ENCODE measurements at places on chromosomes 3 and 15.

DNA sequence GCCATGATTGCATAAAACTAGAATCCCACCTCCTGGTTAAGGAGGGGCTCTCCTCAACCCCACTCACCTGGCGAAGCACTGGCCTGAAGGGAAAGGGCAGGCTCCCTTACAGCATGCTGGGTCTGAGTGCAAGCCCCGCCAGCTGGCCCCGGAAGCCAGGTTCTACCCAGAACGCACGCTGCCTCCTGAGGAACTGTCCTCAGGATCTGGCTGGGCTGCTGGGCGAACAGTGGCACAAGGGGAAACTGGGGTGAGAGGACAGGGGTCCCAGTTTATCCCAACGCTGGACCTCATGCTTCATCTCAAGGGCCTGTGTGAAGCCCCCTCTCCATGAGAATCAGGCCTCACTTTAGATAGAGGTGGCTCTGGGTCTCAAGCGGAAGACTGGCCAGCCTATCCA, 47.5 kb downstream of the NUP210 start:
- no peak for DNase-seq

GRCh38 chr15:72382146-72382545, 6.3 kb upstream of the HEXA start:
- no peak for DNase-seq

DNA sequence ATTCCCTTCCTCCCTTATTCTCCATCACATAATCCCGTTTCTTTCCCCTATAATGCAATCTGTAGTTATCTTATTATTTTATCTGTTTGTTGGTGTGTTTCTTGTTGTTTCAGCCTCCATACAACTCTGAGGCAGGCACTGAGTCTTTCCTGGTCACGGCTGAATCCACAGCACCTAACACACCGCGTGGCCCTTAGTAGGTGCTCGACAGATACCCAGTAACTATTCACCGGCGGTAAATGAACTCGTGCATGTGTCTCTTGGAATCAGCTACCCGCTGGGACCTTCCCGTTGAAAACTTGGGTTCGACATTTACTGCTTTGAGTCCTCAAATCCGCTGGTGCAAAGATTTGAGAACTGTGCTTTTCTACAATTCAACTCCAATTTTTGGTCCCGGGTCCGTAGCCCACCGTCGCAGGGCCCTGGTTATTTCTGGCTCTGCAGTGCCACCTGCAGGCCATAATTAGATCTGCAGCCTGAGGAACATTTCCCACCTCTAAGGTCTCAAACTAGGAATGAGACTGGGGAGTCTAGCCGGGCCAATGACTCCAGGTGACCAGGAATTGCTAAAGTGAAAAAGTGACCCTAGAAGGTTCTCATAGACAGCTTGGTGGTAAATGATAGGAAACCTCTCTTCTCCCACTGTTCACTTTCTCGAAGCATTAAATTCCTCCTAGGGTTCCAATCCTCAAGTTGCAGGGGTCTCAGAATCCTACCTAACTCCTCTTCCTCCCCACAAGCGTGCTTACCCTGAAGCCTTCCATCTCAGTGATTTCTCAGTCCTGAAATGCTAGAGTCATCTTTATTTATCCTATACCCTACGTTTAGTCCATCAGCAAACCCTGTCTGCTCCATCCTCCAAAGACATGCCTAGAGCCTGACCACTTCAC, 40.0 kb upstream of the TRH start:
- no peak for DNase-seq

- DNase-seq: no peak
Measured at GRCh38 chr15:62912808-62913207, 129.7 kb upstream of the TPM1 start.

- DNase-seq: no peak
Measured at GRCh38 chr15:80531796-80532195, 127.6 kb downstream of the ARNT2 start.

- DNase-seq: no peak
Measured at GRCh38 chr3:4738737-4739274, 240.4 kb upstream of the BHLHE40 start.

DNA sequence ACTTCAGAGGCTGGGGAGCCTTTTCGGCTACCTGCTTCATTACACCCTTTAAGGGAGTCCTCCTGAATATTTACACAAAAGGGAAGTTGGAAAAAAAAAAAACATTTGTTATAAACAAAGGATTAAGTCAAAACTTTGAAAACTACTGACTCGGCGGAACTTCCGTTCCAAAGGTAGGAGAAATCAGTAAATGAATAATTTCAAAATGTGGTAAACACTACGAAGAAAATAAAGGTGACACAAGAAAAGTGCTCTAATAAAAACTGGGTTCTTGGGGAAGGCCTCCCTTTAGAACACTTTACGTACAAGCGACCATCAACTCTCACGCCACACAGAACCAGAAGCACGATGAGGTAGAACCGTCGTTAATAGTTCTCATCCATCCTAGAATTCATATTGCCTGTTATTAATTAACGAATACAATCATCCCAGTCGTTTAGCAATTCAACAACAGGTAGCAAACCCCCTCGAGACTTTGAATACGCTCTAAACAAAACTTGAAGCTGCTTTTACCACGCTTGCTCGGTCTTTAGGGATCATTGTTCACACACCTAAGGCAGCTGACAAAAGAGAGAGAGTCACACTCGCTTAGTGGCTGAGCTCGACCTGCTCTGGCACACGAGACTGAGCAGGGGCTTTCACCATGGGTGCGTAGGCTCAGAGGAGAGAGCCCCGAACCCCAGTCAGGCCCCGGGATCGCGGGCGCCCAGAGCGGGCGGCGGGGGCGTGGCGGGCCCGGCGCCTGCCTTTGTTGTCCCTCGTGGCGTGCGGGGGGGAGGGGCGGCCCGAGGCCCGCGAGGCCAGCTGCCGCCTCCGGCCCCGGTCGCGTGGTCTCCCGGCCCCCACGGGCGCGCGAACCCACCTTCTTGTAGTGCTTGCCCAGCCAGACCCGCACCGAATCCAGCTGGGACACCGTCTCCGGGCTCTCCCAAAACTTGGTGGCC, 680 bp downstream of the SMARCC1 start:
- DNase-seq: peak; percentile 83

DNA sequence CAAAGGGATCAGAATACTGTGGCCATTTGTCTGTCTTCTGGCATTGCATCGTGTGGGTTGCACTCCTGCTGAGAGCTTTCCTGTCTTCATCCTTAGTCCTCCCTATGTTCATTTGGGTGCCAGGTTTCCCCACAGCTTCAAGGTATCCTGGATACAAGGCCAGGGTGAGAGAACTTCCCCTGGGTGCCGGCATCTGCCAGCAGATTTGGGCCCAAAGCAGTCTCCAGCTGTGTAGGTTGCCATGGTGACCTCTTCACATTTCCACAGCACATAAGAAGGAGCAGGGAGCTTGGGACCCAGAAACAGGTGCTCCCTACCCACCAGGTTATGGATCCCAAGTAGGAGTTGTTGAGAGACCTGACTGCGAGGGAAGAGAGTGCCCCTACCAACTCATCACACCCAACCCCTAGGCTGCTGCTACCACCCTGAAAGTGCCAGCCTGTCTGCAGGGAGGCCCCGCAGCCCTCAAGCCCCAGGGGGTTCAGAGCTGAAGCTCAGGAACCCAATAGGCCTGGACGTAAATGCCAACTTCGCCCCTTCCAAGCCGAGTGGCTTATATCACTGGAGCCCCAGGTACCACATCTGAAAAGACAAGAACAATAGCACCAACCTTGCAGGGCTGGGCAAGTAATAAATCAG, 19.9 kb downstream of the TTC21A start:
- no peak for DNase-seq

DNA sequence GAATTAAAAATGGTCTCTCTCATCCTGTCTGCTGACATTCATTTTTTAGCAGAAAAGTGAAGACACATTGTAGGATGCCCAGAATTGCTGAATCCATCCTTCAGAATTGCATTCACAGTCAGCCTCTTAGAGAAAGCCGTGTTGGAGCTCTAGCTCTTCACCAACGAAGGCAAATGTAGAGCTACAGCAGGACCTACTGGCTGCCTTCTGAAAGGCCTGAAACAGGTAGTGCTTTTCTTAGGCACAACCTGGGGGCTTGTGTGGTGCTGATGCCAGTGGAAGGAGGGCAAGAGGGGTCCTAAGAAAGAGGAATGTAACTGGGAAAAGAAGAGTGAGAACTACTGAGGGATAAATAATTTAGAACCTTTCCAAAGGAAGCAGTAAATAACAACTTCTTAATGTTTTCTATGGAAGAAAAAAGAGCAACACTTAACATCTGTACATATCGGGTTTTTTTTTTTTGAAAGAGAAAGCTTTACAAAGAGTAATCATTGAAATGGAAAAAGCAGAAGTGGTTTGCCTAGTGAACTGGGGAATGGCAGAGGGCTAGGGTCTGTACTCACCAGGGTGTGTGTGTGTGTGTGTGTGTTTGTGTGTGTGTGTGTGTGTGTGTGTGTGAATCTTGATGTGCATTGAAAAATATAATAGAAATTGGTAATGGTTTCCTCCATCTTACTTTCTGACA, 297.8 kb downstream of the SATB1 start:
- no peak for DNase-seq

DNA sequence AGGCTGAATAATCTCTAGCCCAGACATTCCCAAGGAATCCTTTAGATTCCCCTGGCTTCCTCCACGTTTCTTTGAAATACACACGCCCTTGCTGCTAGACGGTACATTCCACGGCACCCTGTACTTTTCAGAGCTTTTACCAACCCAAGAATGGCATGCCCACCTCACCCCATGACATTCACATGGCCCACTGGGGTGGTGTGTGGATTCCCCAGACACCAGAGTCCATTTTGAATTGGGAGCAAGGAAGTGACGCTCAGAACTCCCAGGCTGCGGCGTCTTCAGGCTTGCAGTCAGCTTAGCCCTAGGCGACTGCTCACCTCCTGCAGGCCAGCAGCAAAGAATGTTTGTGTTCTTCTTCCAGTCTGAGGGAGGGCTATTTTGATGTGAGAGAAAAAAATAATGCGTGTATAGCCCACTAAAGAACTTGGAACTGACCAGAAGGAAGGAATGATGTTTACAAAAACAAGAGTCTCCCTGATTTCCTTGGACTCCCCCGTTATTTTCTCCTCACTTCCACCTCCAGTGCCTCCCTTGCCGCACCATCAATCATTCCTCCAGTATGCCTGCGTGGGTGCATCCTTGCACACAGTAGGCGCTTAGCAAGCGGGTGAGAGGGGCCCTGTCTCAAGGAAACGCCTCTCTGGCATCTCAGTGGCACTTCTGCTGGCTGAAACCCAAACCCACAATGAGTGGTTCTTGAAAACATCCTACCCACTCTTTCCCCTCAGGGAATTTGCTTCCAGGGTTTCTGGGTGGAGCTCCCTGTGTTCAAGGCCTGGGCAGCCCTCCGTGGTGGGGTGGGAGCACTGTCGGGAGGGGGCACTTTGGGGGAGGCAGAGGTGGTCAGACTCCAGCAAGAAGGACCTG, 59.9 kb downstream of the SMAD6 start:
- DNase-seq: no peak

GRCh38 chr3:59310736-59311135, 260.9 kb upstream of the CFAP20DC start:
- no peak for DNase-seq

GRCh38 chr3:157713101-157713500, 209.9 kb upstream of the VEPH1 start:
- DNase-seq: no peak

- no peak for DNase-seq
Measured at GRCh38 chr3:164533275-164533674, 545.0 kb downstream of the SI start.

DNA sequence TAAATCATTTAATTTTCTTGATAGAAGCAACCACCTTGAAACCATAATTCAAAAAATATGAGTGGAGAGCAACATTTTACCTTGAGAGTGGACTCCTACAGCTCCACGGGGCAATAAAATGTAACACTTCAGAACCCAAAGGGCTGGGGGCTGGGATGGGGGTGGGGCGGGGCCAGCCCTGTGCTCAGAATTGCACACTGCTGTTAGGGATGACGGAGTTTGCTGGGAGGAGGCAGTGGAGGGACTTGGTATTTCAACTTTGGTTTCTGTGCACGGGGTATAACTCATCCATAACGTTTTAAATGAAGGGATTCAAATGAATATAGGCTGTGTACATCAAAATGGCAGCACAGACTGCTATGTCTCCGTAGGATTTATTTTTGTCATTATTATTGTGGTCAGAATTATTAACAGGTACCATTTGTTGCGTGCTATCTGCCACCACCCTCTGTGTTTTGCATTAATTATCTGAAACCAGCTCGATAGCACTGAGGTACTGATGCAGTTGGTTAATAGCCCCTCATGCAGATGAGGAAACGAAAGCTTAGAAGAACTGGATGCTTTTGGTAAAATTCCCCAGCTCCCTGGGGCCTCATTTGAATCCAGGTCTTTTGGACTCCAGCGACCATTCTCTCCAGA, 29.4 kb upstream of the WNT5A start:
- no peak for DNase-seq

GRCh38 chr3:131396170-131396569, 14.6 kb downstream of the NUDT16 start:
- DNase-seq: no peak

- DNase-seq: no peak
Measured at GRCh38 chr3:177561365-177561764, 364.1 kb upstream of the TBL1XR1 start.

GRCh38 chr3:32186097-32186496, 52.4 kb upstream of the CMTM8 start:
- DNase-seq: no peak

DNA sequence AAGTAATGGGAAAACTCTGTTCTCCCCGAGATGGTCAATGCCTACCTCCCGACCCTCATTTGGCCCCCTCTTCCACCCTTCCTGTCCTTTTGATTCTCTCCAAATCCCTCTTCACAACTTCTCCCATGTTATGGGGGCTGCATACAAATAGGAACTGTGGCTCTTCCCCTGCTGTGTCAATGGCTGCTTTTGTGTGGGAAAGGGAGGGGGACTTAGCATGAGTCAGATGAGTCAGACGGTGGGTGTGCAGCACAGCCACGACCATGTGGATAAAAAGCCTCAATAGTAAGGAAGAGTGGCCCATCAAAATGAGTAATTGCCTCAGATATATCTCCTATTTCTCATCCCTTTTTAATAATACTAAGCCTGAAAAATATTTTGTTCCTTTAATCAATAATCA, 31.9 kb downstream of the SPATA16 start:
- no peak for DNase-seq

GRCh38 chr3:194537732-194538247, 51.0 kb upstream of the ATP13A3 start:
- no peak for DNase-seq

- no peak for DNase-seq
Measured at GRCh38 chr15:73540161-73540560, 93.0 kb downstream of the NPTN start.

- DNase-seq: no peak
Measured at GRCh38 chr3:111570404-111571030, 24.6 kb downstream of the ZBED2 start.

- DNase-seq: no peak
Measured at GRCh38 chr15:26143221-26143620, 280.1 kb upstream of the ATP10A start.

All from coronary artery (tissue), 2 donors.